ENCODE measurements at places on chromosomes 12 and 14.

DNA sequence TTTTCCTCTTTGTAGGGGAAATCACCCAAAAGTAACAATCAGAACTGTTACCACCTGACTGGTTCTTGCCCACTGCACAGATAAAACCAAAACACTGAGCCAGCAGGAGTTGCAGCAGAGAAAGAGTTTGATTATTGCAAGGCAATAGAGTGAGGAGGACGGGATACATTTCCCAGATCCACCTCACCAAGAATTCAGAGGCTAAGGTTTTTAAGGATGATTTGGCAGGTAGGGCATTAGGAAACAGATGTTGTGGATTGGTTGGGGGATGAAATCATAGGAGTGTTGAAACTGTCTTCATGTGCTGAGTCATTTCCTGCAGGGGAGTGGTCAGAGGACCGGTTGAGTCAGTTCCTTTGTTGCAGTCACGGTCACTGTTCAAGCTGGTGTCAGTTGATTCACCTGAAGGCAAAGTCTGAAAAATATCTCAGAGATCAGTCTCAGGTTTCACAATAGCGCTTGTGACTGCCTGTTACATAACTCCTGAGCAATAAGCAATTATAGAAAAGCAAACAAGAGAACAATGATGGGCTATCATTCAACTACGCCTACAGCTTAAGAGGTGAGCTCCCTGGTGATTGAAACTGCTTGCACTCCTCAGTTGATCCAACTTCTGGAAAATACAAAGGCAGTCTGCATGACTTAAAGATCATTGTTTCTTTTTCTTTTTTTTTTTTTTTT lies 20.3 kb upstream of the AMN1 start:
- no peak for DNase-seq

GRCh38 chr14:44438936-44439335 lies 68.1 kb downstream of the FSCB start:
- DNase-seq: no peak

DNA sequence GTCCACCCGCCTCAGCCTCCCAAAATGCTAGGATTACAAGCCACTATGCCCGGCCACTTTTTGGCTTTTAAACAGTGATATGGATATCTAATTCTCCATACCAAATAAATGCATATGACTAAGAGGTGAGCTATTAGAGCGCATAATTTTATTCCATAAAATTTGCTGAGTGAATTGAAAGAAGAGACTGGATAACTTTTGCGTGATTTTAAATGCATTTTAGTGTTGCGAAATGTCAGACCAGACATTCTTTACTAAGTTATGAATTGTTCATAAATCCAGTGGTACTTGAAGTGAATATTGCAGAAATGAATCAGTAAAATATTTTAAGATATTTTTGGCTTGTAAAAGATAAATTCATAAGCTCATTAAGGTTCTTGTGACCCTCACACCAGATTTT lies 50.9 kb upstream of the DIP2B start:
- DNase-seq: no peak

DNA sequence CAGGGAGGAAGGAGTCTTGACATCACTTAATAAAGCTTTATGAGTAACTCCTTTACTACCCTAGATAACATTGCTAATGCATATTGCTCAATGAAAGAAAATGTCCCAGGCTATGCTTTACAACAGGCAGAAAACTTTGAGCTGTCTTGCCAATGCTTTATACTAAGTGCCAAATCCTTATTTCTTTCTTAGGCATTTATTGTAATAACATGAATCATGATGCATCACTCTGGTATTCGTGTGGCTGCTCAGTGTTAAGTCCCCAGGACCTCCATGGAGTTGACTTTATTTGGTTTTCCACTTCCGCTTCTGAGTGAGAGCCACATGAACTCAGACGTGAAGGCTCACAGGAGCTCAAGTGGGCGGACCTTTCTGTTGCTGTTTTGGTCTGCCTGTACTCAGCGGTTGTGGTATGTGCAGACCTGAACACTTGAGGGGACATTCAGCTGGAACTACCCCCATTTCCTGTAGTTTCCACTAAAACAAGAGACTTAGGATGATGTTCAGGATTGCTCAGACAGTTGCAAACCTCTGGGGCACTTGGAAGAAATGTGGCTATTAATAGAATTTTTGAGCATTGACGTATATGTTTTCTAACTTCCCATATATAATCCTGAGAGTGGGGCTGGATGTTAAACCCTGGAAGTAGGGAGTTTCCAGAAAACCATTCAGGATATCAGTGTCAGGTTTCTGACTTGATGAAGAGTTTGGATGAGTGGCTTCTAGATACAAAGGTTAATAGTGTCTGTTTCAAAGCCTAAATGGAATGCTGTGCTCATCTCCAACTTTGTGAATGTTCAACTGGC lies 258.6 kb downstream of the MSRB3 start:
- no peak for DNase-seq

- DNase-seq: no peak
These were observed 100.8 kb downstream of the PPM1A start for GRCh38 chr14:60349663-60350365.

DNA sequence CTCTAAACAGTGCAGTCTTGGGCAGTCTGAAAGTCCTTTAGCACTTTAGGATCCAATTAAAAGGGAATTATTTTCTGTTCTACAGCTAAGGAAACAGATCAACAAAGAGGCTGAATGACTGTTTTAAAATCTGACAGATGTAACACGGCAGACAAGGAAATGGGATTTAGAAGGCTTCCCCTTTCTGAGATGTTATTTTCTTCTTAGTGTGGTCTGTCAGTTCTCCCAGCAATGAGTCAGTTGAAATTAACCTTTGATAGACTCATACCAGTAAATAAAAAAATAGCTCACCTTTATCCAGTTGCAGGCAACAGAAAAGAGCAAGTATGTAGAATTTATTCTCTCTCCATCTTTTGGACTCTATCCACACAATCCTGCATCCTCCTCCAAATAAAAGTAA lies 98.1 kb downstream of the NEDD1 start:
- DNase-seq: no peak

GRCh38 chr12:96241431-96241830 lies 47.3 kb downstream of the ELK3 start:
- DNase-seq: no peak

DNA sequence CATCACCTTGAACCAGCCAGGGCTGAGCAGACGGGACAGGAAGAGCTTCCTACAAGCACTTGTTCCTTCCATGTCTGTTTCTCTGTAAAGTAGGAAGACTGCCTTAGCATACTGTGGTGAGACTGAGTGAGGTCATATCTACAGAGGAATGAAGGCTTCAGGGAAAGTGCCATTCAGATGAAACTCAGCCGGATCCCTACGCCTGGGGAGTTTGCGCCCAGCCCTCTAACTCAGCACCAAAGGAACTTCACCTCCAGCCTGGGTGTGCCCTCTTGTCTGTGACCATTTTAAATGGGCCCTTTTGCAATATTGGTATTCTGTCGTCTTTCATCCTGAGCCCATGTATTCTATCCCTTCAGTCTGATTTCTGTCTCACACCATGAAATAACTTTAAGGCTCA lies 175.6 kb upstream of the FKBP4 start:
- no peak for DNase-seq

- no peak for DNase-seq
These were observed 32.2 kb downstream of the HMGA2 start for GRCh38 chr12:65856521-65856920.

DNA sequence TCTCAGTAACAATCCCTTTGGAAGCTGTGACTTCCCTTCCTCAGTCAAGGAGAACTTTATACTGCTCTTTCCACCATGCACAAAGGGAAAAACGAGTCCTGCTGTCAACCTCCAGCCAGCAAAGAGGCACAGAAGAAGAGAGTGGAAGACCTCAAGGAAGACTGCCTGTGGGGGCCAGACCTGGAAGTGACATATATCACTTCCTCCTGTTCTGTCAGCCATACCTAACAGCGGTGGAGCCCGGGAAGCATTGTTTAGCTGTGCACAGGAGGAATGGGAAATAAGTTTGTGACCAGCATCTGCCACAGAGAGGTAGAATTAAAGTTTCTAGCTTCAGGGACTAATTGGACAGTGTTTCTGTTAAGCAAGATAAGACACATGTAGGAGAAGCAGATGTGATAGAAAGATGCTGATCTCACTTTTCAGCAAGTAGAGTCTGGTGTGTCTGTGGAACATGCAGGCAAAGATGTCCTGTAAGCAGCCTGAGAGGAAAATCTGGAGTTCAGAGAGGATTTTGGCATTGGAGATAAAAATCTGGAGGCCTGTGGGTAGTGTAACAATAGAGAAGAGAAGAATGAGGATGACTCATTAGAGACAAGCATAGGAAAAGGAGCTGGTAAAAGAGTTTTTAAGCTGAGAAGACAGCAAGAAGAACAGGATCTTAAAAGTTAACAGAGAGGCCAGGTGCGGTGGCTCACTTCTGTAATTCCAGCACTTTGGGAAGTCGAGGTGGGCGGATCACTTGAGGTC lies 141.6 kb upstream of the CPSF6 start:
- no peak for DNase-seq

GRCh38 chr12:3959799-3960560 lies 86.8 kb upstream of the PARP11 start:
- no peak for DNase-seq

DNA sequence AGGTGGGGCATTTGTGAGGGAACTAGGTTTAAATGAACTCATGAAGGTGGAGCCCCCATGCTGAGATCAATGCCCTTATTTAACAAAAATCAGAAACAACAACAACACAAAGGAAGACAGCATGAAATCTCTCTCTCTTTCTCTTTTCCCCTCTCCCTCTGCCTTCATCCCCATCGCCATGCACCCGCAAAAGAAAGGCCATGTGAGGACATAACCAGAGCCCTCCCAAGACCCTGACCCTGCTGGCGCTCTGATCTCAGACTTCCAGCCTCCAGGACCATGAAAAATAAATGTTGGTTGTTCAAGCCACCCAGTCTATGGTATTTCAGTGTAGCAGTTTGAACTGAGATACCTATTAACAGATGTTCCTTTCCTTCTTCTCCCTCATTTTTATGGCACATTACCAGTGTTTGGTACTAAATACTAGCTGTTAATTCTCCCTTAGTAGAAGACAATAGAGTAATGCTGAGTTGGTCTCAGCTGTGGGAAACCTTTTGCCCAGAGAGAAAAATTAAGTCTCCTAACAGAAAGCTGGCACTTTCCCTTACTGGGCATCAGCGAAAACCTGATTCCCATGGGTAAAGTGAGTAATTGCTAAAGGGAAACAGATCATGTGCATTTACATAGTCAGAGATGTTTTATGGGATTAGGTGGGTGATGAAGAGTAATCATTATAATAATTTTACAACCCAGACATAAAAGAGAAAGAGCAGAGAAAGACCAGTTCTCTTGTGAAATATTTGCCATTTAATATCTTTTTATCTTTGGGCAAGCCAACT lies 264.0 kb upstream of the PLEKHG7 start:
- no peak for DNase-seq

GRCh38 chr14:53893374-53893773 lies 63.3 kb downstream of the BMP4 start:
- no peak for DNase-seq

GRCh38 chr14:32507029-32507984 lies 178.2 kb downstream of the AKAP6 start:
- no peak for DNase-seq

GRCh38 chr12:53289891-53290290 lies 5.5 kb upstream of the PFDN5 start:
- no peak for DNase-seq

GRCh38 chr12:24739106-24739779 lies 209.7 kb downstream of the BCAT1 start:
- no peak for DNase-seq

DNA sequence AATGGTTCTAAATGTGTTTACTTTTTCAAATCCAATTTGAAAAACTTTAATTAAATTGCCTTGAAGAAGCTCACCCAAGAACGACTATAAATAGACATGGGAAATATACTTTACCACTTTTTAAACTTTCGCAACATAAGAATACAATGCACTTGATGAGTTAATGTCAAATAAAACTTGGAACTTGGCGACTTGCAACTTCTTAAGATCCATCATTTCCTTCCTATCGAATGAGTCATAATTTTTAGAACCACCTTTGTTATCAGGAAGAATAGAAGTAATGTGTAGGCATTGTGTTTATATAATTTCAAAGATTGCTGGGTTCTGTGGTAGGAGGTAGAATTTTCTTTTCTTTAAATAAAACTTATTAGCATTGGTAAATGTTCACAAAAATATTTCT lies 1417.4 kb upstream of the FLRT2 start:
- no peak for DNase-seq

DNA sequence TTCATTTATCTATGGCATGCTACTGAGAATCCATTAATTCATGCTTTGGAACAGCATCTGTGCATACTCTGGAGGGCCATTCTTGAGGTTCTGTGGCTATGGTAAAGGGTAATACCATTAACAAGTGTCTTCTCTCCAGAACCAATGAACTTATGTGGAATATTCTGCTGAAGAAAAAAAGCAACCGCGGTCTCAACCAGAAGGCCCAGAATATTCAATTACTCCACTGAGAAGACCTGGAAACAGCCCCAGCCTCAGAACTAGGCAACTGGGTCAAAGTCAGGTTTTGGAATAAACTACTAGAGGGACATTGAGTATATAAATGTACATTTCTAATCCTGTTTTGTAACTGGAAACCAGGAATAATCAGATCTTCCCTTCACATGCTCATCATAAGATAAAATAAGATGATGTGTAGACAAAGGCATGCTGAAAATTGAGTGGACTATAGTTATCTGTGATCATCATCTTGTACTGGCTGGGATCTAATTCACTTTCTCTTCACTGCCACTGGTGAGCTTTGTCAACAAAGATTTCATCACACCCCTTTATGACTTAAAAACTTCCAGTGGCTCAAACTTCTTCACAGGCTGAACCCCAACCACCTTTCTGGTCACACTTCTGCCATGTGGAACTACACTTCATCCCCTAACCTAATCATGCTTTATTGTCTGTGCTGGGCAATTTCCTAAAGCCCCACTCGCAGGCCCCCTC lies 6.0 kb downstream of the SPTB start:
- DNase-seq: no peak

DNA sequence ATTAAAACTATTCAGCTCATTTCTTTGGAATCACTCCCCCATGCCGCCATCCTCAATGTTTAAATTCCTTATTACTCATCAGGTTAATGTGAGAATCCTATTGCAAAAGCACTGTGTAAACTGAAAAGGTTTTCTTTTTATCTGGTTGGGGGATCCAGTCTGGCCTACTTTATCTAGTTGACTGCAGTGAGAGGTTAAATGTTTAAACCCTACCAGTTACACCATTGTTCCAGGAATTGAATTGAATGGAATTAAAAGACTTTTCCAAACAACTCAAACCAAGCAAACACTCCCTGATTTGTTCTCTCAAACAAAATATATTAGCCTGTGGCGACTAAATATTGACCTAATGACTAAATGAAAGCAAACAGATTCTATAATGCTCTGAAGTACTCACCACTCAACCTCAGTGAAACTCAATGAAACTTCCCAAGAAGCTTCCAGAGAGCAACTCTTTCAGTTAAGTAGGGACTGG lies 100.5 kb downstream of the VEZT start:
- DNase-seq: no peak

GRCh38 chr14:20002319-20002718 lies 356 bp downstream of the OR4Q2 start:
- DNase-seq: no peak
